ENCODE measurements at places on chromosomes 3 and 15.

DNA sequence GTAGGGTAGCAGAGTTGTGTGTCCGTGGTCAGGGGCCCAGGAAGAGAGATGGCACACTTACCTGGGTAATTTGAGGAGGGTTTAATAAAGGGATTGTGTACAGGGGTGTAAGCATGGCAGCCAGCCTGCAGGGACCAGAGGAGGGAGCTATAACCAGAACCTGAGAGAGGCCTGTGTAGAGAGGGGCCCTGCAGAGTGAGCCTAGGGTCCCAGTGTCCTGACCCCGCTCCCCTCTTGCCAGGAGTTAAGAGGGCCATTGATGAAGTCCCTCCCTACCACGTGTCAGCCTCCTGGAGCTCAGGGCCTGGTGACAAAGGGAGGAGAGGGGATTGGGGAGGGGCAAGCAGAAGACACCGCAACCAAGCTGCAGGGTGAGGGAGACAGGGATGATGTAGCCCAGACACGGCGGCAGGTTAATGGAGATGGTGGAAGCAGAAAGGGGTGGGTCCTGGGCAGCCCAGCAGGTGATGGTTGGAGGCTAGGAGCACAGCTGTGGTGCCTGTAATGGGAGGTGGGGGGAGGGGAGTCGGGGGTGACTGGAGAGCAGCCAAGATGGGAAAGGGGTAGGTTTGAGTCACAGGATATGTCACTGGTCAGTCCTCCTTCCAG lies 165.4 kb upstream of the TOPAZ1 start:
- DNase-seq, result no peak

- no peak for DNase-seq
Measured at GRCh38 chr3:70868561-70868960, 556.1 kb upstream of the MDFIC2 start.

GRCh38 chr3:98645039-98645438 lies 51.6 kb upstream of the CPOX start:
- DNase-seq, result no peak

- no peak for DNase-seq
Measured at GRCh38 chr3:118536764-118537163, 497.9 kb downstream of the IGSF11 start.
